Fibroblast of skin of back (primary cell): ENCODE measurements at places on chromosomes 4 and X.

GRCh38 chr4:139247700-139248238 lies 32.3 kb downstream of the MGARP start:
- peak; percentile 31 for DNase-seq

DNA sequence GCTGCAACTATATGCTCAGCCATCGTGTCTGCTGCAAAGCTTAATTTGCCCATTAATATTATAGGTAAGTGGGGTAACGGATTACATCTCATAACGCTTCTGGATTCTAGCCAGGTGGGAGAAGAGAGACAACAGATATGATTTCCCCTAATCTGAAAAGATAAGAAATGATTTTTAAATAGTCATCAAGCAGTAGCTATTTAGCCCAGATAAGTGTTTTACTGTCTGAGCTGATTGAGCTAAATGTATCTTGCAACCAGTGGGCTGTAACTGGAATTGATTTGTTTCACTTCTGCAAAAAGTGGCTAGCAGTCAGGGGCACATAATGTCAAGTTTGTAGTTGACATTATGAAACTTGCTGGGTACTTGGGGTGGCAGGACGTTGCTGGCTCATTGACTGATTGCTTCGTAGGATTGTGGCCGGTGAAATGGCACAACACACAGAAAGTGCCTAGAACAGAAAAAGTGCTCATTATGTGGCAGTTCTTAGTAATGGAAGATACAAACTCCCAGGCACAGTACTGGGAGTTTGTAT lies 18.5 kb downstream of the LAP3 start:
- no peak for DNase-seq

DNA sequence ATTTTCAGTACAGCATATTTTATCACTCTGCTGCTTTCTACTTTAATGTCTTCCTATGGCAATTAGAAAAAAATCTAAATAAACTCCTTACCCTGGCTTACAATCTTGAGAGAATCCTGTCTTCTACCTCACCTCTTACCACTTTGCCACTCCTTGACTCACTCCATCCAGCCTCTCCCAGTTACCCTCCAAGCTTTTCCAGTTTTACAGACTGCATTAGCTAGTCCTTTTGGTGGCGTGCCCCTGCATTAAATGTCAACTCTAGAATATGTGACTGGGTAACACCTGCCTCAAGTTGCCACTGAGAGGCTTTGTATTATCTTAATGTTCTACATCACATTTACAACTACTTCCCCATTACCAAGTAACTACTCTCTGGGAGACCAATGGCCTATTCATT lies 7.5 kb upstream of the CDKL2 start:
- no peak for DNase-seq

- DNase-seq, result peak; percentile 95
These were observed 13.5 kb downstream of the RXFP1 start for GRCh38 chr4:158535130-158535614.

- DNase-seq, result no peak
These were observed 14.3 kb upstream of the FAM241A start for GRCh38 chr4:112130906-112131305.

DNA sequence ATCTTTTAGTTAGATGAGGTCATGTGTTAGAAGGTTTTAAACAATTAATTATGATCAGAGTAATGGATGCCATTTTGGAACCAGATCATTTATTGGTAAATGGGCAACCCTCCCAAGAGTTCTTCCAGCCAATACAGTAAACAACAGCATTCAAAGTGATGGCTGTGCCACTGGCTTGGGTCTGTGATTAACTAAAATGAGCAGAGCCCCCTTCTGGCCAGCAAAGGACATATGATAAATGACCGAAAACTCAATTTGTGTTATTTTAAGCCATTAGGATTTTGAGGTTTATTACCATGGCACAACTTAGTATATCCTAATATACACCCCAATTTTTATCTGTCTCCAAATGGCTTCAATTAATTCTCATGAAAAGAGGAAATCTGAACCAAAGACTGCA lies 90.8 kb upstream of the NPFFR2 start:
- peak; percentile 2 for DNase-seq

DNA sequence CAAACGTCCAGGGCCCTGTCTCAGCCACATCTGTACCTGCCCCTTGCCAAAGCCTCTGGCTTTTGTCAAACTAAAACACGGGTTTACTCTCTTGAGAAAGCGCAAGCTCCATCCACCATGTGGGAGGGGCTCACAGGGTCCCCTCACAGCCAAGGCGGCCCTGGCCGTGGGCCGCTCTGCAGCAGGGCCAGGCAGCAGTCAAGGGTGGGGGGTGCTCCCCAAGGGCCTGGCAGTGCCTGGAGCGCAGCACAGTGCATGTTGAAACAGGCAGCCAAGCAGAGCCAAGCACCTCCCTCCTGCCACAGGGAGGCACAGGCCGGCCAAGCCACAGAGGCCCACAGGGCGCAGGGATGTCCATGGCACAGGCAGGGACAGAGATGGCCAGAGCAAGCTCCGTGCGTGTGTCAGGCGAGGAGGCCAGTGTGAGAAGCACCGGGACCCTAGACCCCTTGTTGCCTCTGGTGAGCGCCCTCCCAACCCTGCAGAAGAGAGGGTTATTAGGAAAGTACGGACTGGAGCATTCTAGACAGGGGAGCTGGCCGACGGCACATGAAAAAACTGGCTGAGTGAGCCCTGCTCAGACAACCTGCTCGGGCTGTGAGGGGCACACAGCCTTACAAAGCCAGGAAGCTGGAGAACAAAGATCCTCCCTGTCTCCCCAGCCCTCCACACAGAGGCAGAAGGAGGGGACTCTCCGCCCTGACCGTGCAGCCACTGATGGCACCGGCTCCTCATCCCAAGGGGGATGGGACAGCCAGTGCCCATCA lies 39.0 kb downstream of the FAM53A start:
- no peak for DNase-seq

DNA sequence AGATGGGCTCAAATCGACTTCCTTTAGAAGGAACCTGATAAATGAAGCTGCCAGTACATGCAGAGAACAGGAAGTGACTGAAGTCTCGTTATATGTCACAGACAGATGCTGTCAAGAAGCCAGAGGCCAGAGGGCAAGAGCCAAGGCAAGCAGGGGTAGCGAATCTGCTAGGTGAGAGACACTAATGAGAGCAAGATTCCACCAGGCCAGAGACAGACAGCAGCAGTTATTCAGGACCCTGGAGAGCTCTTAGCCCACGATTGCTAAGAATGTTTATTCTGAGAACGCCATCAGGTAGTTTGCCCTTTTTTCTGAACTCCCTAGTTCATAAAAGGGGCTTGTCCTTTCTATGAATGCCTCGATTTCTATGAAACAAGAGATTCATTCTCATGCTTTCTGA lies 73.7 kb downstream of the BEND2 start:
- DNase-seq, result peak; percentile 16

DNA sequence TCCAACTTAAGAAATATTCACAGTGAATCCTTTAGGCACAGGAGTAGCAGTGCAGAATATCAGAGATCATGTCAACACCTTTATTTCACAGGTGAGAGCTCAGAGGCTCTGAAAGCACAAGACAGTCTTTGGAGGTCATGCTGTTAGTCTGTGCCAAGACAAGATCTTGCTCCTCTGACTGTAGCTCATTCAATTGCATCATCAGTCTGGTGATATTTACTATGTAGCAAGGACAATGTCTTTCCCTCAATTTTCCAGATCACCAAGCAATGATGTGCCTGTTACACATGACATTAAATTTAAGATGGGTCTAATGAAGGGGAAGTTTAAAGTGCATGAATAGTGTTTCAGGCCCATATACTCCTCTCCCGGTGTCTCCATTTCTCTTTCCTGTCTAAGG lies 277.5 kb downstream of the IL15 start:
- no peak for DNase-seq

- DNase-seq, result peak; percentile 26
These were observed 45.5 kb downstream of the SRPX start for GRCh38 chrX:38175139-38175538.

GRCh38 chr4:138192113-138192512 lies 50.0 kb downstream of the SLC7A11 start:
- peak; percentile 65 for DNase-seq

- DNase-seq, result peak; percentile 24
These were observed 16.3 kb downstream of the KLF8 start for GRCh38 chrX:56248492-56248891.

GRCh38 chr4:106019771-106020170 lies 124.5 kb downstream of the NPNT start:
- DNase-seq, result peak; percentile 83

GRCh38 chr4:139791681-139792080 lies 126.1 kb downstream of the MGST2 start:
- DNase-seq, result no peak
